ENCODE measurements at places on chromosomes 13 and 19. TPM values are rescaled to one million over a fixed set of nuclear protein-coding genes. Genes with fewer than 3 reads are reported as not detected.

Gene TJP3
- 2.1 TPM for total RNA-seq

Gene IRF2BP1
- 21.2 TPM for total RNA-seq

Gene AZU1
- total RNA-seq: 0.97 TPM

Gene ZIC5
- not detected for total RNA-seq

Gene PRR36
- 0.64 TPM for total RNA-seq

Gene MEF2B
- total RNA-seq: 0.44 TPM

Gene FGF14
- 20.0 TPM for total RNA-seq

- ATAC-seq: peak; percentile 10
Observed at GRCh38 chr13:105774739-105775460, 760.6 kb downstream of the EFNB2 start.

DNA sequence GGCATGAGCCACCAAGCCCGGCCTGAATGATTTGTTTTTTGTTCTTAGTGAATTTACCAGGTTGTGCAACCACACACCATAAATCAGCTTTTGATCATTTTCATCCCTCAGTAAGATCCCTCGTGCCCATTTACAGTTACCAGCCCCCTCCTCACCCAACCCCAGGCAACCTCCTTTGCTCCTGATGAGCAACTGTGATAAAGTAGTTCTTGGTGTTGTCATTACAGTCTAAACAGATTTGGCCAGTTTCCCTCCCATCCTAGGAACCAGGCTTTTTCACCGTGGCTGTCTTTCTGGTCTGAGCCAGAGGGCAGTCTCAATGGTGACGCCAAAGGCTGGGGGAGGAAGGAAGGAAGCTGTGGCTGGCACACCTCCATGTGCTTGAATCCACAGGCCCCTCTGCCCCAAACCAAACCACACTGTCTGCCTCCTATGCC, 61.2 kb upstream of the WDFY2 start:
- ATAC-seq: no peak

GRCh38 chr19:6260912-6261650, 18.7 kb downstream of the MLLT1 start:
- peak; percentile 36 for ATAC-seq

DNA sequence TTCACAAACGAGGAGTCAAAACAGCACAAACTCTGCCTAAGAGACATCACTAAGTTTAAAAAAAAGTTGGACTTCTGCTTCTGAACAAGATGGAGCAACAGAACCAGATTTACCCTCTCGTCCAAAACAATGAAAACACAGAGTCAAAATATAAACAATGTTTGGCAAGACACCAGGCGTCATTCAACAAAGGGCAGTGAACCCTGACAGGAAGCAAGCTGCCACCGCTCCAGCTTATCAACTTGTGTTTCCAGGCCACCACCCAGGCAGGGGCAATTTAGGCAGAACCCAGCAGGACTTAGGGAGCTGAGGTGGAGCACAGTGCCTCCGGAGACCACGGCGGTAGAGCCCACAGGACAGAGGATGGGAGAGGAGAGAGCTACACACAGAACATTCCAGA, 8.6 kb upstream of the NAPA start:
- ATAC-seq: no peak

GRCh38 chr19:18385359-18385674, 641 bp upstream of the GDF15 start:
- ATAC-seq: no peak

GRCh38 chr13:111542530-111543341, 222.3 kb downstream of the TEX29 start:
- ATAC-seq: no peak

GRCh38 chr19:57755031-57755430, 8.4 kb downstream of the ZNF776 start:
- no peak for ATAC-seq

DNA sequence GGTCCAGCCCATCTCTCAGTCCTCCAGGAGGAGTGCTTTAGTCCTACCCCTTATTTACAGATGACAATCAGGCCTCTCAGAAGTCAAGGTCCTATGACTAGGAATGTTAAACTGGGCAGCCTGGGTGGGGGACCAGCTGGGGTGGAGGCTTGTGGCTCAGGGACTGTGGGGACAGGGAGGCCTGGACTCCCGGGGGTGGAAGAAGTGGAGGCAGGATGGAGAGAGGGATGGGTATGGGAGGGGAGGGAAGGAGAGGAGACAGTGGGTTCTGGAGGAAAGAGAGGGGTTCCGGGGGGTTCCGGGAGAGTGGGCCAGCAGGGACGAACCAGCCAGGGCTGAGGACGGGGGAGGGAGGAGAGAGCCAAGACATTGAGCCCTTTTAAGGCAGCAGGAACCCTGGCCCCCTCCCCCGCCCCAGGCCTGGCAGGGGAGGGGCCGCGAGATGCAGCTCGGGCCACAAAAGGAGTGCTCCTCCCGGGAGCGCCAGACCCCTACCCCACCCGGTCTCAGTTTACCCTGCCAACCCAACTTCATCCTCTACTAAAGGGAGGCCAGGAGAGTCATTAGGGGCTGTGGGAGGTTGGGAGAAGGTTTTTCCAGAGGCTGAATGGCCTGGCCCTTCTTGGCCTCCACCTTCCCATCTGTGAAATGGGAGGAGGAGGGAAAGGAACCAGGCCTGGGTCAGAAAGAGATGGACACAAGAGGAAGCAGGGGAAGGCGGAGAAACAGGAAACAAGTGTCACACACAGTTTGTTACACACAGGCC, 1.7 kb downstream of the DMPK start:
- no peak for ATAC-seq

- ATAC-seq: no peak
Observed at GRCh38 chr19:1244693-1245451, 3.3 kb downstream of the ATP5F1D start.

GRCh38 chr19:6473647-6474046, 7.9 kb downstream of the DENND1C start:
- no peak for ATAC-seq

DNA sequence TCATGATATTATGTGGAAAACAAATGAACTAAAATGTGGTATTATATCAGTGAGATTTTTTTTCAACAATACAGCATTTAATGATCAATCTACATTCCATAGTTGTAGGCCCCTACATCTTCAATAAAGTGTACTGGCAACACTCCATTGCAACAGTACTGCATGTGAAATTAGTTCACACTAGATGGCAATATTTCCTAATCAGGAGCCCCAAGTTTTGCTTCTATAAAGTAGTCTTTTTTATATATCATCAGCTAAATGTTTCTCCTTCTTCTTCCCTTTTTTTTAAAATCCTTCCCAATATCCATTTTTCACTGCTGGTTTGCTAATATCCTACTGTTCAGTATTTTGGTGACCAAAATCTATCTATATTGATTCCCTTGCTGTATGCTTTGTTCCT, 528.3 kb upstream of the ATXN8OS start:
- peak; percentile 29 for ATAC-seq

DNA sequence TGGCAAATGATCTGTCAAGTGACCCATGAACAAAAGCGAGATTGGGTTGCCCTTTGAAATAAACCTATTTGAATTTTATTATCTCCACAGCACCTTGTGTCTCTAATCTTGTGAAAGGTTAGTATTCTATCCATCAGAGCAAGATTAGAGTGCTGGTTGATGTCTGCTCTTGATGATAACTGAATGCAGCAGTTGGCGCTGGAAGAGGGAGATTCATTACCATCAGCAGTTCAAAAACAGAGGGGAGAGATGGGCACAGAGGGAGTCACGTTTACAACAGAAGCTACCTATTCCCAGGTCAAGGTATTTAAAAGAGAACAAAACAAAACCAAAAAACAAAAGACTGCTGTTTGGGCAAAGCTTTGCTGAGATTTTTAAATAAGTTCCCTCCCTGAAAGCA, 588.1 kb downstream of the GPC6 start:
- no peak for ATAC-seq

- no peak for ATAC-seq
Observed at GRCh38 chr13:32035716-32036115, 4.1 kb downstream of the FRY start.

DNA sequence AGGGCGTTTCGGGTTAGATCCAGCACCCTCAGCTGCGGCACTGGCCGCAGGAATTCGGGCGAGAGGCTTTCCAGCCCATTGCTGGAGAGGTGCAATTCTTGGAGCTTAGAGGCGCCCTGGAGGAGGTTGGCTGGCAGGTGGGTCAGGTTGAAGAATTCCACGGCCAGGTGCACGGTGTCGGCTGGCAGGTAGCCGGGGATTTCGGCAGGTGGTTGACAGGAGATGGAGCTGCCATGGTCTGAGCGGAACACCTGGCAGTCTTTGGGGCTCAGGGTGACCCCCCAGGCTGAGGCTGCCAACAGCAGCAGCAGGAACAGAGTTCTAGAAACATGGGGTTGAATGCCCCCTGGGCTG, 1.3 kb downstream of the LRG1 start:
- no peak for ATAC-seq

DNA sequence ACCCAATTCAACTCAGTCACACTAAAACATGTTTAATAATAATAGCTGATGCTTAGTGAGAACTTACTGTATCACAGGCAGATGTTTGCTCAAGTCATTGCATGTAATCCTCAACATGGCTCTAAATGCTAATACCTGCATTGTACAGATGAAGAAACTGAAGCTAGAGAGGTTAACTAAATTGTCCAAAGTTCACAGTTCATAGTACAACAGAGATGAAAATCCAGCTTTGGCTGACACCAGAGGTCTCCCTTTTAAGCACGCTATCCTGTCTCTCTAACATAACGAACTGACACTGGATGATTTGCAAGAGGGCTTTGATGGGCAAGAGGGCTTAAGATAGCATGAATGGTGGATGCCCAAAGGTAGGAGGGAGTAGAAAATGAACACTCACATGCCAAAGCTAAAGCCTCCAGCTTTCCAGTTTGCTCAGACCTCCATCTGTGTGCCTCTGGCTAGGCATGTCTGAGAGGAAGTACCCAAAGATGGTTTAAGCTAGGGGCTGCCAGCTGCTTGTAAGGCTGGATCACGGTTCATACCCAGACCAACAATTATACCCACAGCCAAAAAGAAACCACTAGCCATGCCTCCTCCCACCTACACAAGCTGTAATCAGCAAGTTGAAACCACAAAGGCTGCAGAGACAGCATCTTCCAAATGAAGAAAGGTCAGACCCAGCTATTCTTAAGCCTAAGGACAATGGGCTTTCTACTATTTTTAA, 196.9 kb upstream of the UBL3 start:
- no peak for ATAC-seq

GRCh38 chr13:48590141-48590901, 57.4 kb upstream of the RCBTB2 start:
- no peak for ATAC-seq

DNA sequence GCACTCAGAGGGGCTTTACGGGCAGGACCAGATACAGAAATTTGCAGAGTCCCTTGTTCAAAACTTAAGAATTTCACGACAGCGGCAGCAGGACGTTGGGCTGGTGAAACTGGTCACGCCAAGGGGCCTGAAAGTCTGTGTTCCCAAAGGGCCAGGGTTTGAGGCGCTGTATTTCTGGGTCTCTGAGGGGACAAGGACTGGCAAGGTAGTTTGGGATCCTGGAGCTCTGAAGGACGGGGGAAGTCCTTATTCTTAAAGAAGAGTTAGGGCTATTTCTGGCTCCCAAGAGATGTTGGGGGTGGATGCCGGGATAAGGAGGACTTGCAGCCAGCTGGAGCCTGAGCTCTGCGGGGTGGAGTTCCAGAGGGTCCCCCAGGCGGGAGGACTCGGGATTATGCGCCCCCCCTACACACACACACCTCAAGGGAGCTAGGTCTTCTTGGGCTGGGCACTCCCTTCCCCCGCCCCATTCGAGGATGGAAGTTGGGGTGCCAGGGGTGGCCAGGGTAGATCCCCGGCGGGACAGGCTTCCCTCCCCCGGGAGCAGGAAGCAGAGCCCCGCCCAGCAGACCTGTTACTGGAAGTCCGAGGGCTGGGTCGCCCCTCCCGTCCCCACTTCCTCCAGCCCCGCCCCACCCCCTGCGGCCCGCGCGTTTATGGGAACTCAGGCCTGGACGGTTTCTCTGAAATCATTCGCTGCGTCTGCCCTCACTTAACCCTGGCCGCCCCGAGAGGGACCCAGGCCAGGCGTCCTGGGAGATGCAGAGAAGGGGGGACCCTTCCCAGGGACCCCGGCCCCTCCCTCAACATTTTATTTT, 5.6 kb downstream of the BCL3 start:
- peak; percentile 3 for ATAC-seq

DNA sequence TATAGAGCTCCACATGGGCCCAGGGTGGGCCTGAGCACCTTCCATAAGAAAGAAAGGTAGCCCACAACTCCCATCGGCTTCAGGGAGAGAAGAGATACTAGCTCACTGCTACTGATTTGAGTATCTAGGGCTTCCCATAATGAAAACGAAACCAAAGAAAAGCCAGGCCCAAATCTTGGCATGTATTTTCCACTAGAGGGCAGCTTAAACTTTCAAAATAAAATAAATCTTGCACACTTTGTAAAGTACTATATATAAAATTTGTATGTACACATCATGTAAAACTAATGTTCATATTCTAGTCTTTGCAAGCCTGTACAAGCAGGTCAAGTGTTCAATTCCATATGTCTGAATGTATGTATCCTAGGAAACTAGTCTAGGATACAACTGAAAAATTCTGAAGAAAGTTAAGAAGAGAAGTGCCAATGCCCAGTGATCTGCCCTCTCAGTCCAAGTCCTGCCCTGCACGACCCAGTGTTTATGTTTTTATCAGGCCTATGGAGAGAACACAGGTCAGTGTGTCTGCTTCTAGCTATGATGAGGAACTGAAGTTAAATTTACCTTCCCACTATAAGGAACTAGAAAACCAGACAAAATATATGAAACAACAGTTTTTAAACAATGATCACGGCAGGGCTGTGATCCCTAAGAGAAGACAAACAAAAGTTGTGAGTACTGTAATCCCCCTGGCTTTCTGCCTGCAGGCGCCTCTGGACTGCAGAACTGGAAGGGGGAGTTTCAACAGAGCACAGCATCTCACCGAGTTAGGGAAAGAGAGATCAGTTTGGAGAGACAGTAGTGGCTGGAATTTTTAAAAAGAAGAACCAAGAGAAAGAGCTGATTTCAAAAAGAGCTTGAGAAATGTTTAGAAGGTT, 475.7 kb downstream of the UQCRFS1 start:
- peak; percentile 54 for ATAC-seq

DNA sequence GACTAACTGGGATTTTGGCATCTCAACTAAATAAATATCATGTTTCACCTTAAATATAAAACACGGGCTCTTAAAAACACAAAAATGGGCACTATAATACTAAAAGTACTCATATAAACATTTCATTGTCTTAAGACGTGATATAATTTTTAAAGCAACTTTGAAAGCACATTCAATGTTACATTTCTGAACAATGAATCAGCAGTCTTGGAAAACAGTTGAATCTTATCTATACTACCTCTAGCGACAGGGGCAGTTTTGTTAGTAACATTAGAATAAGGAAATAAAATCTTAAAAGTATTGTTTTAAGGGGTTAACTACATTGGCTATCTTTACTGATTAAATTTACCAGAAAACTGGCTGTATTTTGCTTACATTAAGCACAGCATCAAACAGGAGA, 156.9 kb downstream of the UGGT2 start:
- no peak for ATAC-seq

DNA sequence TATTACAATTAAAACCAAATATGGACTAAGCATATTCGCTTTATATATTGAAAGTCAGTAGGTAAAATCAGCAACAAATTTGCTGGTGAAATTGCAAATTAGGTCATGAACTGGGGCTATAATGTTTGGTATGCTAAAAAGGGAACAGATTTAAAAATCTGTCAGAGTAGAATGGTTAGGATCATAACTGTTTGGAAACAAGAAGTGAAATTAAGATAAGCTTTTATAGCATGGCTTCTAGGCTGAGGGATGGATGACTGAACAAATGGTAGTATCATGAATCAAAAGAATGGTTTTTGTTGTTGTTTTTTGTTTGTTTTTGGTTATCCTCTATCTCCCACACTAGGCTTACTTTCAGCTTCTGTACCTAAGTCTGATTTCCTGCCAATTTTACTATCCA, 1090.4 kb downstream of the PCDH9 start:
- no peak for ATAC-seq

- ATAC-seq: no peak
Observed at GRCh38 chr19:17035842-17036424, 9.3 kb upstream of the CPAMD8 start.
